Brain microvascular endothelial cell (primary cell): ENCODE measurements at places on chromosomes 4 and X.

GRCh38 chr4:108391701-108392455, 223.1 kb upstream of the LEF1 start:
- no peak for DNase-seq

DNA sequence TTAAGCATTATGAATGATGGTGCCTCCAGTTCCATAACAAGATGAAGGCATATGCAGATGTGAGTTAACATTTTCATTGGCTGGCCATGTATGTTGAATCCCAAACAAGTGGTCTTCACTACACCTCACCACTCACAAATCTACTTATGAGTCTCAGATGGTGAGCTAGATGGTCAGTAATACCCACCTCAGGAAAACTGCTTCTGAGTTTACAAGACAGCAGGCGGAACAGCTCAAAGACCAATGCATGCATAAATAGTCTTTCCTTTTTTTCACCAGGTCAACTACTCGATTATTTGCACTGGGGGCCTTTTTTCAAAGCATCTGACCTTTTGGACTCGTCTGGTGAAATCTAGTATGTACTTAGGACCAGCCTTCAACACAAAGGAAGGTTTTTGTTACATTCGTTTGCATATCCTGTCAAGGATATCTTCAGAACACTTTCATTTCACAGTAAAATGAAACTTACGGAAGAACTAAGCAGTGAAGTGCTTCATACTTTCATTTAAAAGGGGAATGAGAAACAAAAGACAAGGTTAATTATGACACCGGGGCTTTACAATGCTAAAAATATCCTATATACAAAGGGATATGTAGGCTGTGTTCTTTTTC, 23.1 kb upstream of the TLR7 start:
- no peak for DNase-seq

- no peak for DNase-seq
Observed at GRCh38 chrX:99301990-99302389, 1108.1 kb downstream of the PCDH19 start.

DNA sequence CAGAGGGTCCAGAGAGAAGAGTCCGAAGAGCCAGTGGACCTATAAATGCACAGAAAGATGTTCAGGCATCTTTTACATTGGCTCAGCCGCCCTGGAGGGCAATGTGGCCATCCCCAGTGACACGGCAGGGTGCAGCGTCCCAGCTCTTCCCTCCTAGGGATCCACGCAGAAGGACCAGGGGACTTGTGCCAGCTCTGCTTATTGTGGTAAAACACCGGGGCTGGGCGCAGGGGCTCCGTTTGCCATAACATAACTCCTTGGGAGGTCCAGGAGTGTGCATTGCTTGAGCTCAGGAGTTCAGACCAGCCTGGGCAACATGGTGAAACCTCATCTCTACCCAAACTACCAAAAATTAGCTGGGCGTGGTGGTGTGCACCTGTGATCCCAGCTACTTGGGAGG, 70.2 kb downstream of the CPZ start:
- no peak for DNase-seq

GRCh38 chr4:55507612-55508011, 39.1 kb downstream of the CLOCK start:
- no peak for DNase-seq

DNA sequence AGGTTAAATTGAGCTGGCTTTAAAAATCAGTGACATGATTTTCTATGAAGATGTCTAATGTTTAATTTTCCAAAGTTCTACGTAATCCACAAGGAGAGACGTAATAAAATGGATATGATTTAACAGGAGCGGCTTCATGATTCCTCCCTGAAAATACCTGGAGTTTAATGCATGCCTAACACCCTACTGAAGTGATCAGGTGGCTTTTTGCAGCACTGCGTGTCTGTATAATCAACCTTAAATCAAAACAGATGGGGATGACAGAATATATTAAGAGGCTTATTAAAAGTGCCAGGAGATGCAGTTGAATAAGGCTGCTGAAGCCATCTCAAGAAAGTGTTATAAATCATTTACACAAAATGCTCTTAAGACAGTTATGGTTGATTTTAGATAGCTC, 112.4 kb upstream of the TLR3 start:
- DNase-seq = no peak

DNA sequence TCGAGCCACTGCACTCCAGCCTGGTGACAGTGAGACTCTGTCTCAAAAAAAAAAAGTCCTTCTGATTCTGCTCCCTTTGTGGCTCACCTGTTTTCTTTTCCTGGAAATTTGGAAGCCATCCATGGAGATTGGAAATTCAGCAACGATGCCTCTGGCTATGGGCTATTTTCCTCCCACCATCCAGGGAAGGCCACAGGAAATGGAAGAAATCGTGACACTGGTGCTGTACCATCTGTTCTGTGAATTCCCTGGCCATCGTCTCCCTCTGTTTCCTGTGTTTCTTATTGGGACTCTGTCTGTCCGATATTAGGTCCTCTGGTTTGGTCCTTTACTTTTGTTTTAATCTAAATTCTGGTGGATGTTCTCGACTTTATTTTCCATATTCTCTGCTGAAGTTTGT, 29.4 kb upstream of the ADRA2C start:
- no peak for DNase-seq

- peak; percentile 42 for DNase-seq
Observed at GRCh38 chr4:102535398-102536082, 34.4 kb downstream of the NFKB1 start.

- peak; percentile 40 for DNase-seq
Observed at GRCh38 chr4:87985097-87985886, 9.8 kb downstream of the SPP1 start.

DNA sequence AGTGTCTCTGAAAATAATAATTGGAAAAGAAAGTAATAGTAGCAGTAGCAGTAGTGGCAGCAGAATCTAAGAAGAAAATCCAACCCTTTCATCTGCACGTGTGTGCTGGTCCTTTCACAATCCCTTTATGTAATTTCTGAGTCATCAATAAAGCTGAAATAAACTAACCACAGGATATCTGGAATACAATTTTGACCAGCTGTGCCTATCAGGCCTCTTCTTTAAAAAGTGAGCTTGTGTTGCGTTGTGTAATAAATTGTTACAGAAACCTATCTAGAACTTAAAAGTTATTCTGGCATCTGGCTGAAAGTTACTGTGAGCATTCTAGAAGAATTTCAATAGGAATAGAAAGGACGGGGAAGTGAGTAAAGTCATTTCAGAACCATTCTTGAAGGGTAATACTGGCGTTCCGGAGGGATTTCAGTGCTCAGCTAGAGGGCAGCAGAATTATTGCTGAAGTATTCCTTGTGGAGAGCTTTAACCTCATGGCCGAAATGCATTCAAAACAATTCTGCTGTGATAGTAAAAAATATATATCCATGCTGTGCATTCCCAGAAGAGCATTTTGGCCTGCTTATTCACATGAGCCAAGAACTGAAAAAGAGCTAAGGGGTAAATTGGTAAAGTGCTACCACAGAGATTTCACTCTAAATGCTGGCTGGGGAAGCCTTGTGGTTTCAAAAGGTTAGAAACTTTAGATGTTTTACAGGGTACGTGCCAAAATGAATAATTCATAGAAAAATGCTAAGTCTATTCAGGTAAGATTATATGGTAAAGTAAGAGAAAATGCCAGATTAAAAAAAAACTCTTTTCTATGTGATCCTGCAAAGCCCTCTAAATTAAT, 260.6 kb downstream of the NKX6-1 start:
- peak; percentile 18 for DNase-seq

DNA sequence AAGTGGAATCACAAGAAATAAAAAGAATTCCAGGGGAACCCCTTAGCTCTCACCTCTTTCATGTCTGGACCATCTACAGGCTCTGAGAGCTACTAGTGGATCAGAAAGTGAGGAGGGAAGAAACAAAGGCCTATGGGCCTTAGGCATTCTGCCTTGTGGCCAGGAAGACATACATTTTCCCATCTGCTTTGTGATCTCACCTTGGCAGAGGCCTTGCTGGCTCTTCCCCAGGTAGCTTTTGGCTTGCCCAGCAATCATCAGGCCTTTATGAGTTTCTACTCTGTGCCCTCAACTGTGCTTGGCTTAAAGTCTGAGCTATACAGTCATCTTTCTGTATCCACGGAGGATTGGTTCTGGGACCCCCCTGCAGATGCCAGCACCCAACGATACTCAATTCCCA, 28.3 kb upstream of the CD99L2 start:
- no peak for DNase-seq

DNA sequence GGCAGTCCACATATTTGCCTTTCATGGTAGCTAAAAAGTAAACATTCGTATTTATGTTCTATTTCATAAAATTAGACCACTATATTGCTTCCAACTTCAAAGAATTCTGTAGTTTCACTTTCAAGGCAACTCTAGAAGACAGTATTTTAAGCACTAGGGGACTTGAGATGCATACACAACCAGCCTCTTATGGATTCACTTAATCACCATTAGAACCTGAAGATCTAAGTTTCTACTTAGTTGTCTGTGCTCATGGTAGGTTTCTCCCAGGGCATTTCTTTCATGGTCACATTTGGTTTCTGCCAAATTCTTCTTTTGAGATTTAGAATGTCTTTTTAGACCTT, 209.9 kb upstream of the HCCS start:
- no peak for DNase-seq

DNA sequence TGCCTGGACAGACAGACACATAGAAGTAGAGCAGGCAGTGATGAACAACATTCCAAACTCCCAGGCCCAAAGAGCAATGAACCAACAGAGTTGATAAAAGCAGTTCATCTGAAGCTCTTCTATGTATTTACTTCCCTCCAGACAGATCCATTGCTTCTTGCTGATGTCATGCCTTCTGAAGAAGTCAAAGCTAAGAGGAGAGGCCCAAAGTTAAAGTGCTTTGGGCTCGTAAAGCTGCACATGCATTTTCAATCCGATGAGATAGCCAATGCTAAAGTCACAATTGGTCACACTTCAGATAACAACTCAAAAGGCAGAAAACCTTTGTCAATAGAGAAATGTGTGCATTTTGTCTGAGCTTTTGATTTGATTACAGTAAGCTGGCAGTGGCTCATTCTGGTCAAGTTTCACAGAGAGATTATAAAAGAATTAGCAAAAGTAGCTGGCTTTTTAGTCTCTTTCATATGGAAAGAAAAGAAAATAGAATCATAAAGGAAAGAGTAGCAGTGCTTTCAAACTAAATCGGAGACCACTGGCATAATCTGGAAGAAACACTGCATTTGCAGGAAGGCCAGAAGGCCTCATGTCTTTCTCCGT, 82.0 kb downstream of the GPC4 start:
- DNase-seq = no peak

DNA sequence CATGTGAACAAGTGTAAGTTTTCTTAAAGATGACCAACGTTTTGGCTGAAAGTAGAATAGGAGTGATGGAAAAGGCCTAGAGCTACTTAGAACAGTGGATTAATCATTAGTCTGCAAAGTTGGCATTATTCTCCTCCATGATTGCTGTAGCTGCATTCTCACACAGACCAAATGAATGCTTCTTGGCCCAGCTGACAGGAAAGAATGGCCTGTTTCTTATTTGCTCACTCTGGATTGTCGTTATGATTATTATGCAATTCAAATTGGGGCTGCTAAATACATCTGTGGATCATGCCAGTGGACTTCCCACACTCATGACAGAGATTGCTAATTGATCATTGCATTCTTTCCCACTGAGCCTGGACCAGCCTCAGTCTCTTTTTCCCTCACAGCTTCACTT, 285.0 kb downstream of the STIM2 start:
- DNase-seq = no peak

GRCh38 chr4:43471950-43472349, 579.4 kb downstream of the GRXCR1 start:
- no peak for DNase-seq

DNA sequence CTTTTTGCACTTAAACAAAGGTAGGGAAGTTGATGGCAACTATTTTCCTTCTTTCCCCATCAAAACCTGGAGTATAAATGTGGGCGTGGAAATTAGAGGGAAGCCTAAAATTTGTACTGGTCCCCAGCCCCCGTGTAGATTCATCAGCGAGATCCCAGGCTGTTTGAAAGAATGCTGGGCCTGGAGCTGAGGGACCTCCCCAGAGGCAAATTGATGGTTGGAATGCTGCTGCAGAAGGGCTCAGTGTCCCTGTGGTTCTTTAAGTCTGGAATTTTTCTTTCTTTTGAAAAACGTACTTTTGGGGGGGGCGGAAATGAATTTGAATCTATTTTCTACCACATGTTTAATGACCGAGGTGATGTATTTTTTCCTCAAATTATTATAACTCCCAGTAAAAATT, 197.2 kb downstream of the CBR4 start:
- DNase-seq = no peak

DNA sequence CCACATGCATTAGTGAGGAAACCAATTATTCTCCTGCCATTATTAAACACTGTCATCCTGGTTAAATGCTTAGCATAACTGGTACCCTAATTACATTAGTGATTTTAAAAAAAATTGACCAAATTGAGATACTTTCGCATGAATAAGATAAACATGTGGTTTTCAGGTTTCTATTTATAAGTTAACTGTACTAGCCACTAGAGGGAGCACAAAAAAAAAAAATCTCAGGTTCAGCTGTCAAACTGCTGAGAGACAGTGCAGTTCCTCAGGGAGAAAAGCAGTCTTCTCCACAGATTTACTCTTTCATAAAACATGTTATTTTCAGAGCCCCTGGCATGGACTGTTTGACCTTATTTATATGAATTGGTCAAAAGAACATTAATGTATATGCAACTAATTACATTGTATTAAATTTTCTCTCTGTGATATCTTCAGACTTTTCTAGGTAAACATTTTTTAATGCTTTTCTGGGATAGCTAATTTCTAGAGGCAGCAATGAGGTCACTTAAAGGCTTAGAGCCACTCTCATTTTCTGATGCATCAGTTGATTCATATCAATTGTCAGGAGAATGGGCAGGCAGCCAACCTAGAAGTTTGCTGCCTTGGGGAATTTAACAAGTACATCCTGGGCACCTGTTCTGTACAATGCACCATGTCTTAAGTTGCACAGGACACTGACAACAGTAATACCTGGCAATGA, 167.5 kb downstream of the CDS1 start:
- DNase-seq = peak; percentile 7

- DNase-seq = no peak
Observed at GRCh38 chr4:151152028-151152427, 52.6 kb downstream of the RPS3A start.

- DNase-seq = no peak
Observed at GRCh38 chrX:154090731-154091130, 6.8 kb downstream of the MECP2 start.

- DNase-seq = no peak
Observed at GRCh38 chr4:8762951-8763735, 108.5 kb downstream of the HMX1 start.

DNA sequence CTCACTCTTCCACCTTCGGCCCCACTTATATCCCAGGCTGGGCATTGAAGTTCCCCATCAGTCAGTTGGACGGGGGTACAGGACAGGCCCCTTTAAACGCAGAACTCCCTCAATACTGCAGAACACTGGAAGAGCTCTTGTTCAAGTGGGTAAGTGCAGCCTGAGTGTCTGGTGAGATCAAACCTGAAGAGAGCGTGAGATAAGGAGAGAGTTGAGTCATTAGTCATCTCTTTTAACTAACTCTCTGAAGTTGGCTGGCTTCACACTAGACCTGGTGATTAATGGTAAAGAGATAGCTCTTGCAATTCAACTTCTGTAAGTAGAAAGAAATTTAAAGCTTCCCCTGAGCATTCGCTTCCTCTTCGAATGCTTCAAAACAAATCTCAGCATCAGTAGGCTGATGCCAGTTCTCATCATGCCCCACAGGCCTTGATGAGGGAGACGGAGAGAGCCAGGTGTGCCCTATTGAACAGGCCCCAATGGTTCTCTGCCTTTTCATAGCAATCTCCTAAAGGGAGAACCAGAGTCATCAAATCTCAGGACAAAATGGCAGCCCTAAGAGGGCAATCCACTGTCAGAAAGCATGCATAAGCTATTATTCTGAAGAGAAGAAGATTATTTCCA, 41.0 kb upstream of the JADE1 start:
- DNase-seq = peak; percentile 70

GRCh38 chrX:11267425-11267824, 25.8 kb upstream of the AMELX start:
- no peak for DNase-seq

GRCh38 chr4:37978248-37978924, 18.2 kb downstream of the PTTG2 start:
- DNase-seq = no peak
